Stimulated activated CD8-positive, alpha-beta memory T cell treated with anti-CD3 and anti-CD28 coated beads, Interleukin-4, amount 100 ng/mL, for 1 hour (primary cell): ENCODE measurements at places on chromosomes 7 and 10.

DNA sequence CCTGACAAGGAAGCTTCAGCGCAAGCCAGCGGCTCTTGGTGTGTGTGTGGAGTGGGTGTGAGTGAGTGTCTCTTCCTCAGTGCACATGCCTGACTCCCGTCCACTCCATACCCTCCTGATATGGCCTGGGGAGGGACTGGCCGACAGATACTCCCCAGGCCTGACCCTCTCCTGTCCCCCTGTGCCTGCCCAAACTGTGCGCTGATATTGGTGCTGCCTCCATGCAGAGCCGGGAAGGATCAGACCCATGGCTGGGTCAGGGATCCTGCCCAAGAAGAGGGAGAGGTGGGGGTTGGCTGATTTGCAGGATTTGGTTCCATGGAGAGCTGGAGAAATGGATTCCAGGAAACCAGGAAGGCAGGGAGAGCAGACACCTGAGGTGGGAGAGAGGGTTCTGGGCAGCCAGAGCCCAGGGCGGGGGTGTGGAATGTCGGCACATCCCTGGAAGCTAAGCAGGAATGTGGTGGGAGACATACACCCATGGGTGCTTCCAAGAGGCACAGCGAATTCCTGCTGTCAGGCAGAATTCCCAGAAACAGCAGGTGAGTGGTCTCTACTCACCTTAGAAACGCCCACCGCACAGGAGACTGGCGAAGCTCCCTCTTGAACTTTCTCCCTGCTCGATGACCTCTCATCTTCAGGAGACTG, 6.3 kb downstream of the CALML5 start:
- DNase-seq = no peak

GRCh38 chr7:34457329-34457728, 200.7 kb upstream of the NPSR1 start:
- DNase-seq = no peak

DNA sequence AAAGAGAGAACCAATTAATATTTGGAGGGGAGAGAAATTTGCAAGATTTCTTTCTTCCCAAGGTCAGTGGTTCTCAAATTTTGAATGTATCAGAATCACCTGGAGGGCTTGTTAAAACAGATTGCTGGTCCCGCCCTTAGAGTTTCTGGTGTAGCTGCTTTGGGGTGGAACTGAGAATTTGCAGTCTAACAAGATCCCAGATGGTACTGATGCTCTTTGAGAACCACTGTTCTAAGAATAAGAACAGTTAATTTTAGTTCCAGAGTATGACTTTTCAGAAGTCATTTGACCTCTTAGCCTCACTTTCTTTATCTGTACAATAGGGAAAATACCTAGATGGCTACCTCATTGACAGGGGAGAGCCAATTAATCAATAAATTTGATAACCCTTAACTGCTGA, 161.6 kb downstream of the PRKG1 start:
- no peak for DNase-seq

- DNase-seq = no peak
Measured at GRCh38 chr10:58175990-58176900, 91.4 kb downstream of the IPMK start.

- no peak for DNase-seq
Measured at GRCh38 chr10:101284101-101284743, 55.0 kb upstream of the LBX1 start.

DNA sequence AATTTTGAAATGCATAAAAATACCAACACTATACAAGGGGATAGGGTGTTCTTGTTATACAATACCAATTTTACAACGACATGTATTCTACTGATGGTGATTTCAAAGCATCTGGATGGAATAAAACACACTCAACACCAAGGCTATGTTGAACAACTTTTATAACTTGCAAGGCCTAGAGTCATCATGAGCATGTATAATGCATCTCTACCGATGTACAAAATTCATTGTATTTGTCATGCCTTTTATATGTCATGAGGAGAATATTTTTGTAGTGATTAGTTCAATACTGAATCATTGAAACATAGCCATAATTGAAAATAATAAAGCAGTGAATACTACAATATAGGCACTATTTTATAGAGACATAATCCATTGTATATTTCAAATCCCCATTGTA, 160.2 kb downstream of the ETV1 start:
- no peak for DNase-seq

DNA sequence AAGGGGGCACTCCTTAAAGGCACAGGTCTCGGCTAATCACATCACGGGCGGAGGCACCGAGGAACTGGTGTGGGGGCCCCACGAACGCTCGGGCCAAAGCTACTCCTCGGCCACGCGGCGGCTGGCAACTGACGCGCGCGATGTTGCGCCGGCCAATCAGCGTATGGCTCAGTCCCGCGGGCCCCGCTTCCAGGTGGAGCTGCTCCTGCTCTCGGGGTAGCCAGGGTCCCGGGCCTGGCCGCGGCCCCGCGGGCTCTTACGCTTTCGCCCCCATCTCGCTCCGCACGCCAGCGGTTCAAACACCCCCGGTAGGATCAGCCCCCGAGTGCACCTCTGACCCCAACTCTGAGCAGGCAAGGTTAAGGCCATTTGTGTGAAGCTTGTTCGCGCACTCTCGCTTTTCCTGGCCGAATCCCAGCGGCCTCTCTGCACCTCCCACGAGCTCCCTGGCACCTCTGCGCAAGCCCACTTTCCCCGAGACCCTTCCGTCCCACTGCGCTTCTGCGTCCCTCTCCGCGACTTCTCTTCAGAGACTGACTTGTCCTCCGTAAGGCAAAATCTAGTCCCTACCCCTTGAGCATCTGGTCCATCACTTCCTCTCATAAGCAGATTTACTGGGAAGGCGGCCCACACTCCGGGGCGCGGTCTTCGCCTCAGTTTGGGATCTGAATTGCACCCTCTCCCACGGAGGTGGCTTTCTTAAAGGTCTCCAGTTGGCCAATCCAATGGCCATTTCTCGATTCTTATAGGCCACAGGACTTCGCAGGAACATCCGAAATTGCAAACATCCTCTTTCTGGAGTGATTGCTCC, 200.9 kb upstream of the TBX20 start:
- DNase-seq = no peak

DNA sequence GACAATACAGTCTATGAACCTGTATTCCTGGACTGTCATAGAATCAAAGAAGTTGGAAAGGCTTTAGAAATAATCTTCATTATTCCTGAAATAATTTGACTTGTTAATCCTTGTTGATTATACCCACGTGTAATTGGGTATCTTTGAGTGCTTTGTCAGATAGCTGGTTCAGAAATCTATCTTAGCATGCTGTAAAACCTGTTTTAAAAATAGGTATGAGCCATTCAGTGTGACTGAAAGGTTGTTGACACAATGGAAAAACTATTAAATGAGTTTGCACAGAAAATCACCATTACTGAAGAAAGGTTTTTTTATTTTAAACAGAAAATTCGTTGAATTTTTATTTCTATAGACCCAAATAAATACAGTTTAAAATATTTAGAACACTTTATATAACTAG, 38.7 kb downstream of the PHTF2 start:
- DNase-seq = no peak

DNA sequence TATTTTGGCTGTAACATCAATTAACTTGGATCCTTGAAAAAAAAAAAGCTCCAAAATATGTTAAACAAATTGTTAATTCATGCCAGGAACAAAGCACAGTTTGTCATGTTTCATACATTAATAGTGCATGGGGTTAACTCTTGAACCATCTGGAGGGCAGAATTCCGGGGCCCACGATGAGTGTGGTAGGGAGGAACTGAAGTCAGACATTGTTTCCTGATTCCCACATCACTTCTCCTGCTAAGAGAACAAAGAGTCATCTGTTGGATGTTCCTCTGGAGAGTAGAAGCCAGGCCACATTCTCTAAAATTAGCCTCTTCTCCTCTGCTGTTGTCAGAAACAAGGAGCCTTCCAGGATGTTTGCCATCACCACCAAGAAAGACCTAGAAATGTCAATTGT, 54.6 kb downstream of the TMEM178B start:
- DNase-seq = no peak

GRCh38 chr7:98418636-98419315, 17.9 kb upstream of the BAIAP2L1 start:
- no peak for DNase-seq

- no peak for DNase-seq
Measured at GRCh38 chr7:77427996-77428603, 12.0 kb upstream of the GSAP start.

- no peak for DNase-seq
Measured at GRCh38 chr10:89037096-89037495, 46.5 kb downstream of the FAS start.

DNA sequence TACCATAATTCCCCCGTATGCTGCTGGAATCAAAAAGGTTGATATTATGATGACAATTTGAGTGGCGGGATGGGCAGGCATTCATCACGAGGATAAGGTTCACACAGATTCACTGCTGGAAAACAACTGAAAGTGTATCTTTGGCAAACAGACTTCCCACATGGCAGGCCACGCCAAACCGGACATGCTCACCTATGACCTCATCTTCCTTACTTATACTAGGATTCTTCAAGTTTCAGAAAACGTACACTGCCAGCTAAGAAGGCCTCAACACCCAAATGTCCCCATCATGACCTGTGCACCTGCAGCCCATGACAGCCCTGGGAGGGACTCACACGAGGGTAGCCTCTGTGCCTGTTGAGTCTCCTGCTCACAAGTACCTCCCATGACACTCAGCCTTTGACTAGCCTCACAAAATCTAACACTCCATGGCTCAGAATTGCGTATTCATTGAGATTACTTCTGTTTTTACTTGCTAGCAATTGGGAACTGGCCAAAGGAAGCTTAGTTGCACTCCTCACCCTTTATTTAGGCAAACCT, 259.0 kb upstream of the GHITM start:
- DNase-seq = no peak

GRCh38 chr10:47121336-47121735, 178.7 kb upstream of the GDF10 start:
- DNase-seq = no peak

DNA sequence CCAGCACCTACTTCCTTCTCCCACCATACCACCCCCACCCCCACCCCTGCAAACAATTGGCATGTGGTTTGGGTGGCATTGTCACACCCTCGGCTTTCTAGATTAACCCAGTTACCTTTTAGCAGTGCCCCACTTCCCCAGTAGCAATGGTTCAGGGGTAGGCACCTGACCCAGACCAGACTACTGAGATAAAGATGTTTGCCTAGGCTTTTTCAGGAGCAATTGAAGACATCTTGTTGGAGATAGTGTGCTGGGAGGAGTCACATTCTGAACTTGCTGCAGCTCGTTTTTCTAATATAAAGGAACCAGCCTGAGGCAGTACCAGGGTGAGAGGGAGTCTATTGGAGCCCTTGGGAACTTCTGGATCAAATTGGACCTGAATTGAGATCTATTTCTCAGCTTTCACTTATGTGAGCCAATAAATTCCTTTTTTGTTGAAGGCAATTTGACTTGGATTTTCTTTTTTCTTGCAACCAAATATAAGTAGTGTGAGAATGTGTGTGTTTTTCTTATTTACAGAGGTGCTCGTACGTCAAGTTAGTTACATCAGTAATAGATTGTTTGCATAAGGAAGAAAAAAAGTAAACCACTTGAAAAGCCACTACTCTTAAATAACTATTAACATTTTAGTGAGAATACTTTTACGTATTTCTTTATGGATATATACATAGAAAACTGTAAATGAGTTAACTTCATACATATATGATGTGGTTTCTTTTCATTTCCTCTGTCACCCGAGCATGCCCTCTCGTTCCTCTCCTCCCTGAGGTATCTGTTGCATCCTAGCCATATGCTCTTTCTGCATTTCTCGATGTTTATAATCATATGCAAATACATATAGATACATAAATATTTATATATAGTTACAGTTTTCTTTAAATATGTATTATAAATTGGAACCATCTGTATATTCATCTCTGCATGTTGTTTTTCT, 38.0 kb downstream of the RAB18 start:
- no peak for DNase-seq

- no peak for DNase-seq
Measured at GRCh38 chr10:52864201-52865106, 91.9 kb upstream of the MBL2 start.

GRCh38 chr10:87960230-87960629, 96.8 kb downstream of the PTEN start:
- DNase-seq = no peak

DNA sequence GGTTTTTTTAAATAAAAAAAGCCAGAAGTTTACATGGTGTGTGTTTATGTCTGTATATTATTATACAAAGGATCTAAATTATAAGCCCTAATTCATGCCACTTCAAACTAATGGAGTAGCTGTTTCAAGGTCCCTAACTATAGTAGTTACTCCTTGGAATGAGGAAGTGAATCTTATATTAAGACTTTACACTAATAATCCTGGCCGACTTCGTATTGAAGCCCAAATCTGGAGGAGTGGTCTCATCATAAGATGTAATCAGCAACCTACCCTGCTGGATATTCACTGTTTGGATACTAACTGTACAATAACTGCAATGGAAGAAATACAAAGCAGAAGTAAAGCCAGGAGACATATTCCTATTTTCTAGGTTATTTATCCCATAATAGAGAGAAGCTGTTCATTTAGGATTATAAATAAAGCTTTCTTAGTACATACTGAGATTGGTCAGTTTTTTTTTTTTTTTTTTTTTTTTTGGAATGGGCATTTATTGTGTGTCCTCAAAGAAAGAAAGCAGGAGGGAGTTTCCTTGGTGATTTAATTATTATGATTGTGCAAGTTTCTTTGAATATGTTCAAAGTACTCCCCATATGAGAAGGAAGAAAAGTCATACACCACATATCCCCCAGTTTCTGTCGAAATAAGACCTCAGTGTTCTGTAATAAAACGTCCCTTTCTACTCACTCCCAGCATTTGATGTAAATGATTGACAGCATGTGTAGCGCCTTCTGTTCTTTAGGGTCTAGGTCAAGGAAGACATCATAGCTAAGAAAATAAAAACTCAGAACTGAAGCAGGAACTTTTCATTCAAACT, 397.8 kb downstream of the EXOC4 start:
- no peak for DNase-seq

DNA sequence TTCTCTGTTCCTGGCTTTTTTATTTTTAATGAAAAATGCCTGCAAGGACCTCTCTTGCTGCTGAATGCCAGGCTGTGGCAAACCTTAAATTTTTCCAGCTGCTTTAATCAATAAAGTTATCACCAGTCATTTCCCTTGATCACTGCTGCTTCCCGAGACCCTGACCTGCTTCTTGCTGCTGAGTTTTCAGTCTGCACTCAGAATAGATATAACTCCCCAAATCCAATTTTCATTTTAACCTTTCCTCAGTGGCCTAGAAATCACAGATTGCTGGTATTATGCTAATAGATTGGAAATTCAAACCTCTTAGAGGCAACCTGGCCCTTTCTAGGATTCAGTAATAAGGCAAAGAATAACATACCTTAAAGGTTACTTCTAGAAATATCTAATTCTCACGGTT, 43.7 kb downstream of the LHPP start:
- no peak for DNase-seq

DNA sequence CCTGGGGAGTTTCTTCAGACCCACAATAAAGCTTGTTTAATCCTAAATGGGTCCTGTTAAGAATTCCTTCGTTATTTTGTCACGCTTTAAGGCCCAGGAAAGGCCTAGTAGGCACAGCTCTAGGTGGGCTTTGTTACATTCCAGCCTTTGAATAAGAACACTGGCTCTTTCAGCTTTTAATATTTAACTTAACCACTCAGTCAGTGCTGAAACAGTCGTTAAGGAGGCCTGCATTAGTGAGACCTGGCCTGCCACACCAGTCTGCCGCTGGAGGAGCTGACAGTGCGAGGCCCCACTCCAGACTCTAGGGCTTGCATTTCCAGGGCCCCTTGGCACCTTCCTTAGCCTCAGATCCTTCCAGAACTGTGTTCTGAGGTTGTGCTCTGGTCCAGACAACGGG, 351.4 kb downstream of the GLRX3 start:
- DNase-seq = no peak
